GM12864 (cell line): ENCODE measurements at places on chromosomes 12 and 14.

- DNase-seq: no peak
Observed at GRCh38 chr12:21849878-21850277, 75.4 kb upstream of the KCNJ8 start.

GRCh38 chr12:79689061-79689476 is 1.7 kb downstream of the PAWR start:
- no peak for DNase-seq

GRCh38 chr12:48156652-48157017 is 680 bp downstream of the ASB8 start:
- no peak for DNase-seq

GRCh38 chr14:61631045-61631687 is 64.1 kb upstream of the HIF1A start:
- DNase-seq: no peak

DNA sequence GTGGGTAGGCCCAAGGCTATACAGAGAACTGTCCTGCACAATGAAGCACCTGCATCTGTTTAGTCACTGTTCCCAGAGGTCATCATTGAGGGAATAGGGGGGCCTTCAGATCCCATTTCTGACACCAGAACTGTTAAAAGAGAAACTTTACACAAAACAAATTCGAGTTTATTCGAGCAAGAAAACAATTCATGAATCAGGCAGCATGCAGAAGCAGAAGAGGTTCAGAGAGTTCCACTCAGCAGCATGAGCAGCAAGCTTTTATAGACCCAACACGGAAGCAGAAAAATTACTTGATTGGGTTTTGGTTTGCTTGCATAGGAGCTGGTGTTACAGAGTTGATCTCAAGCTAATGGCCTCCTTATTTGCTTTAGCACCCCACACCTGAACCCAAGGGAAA is 1.7 kb upstream of the SFSWAP start:
- DNase-seq: no peak

DNA sequence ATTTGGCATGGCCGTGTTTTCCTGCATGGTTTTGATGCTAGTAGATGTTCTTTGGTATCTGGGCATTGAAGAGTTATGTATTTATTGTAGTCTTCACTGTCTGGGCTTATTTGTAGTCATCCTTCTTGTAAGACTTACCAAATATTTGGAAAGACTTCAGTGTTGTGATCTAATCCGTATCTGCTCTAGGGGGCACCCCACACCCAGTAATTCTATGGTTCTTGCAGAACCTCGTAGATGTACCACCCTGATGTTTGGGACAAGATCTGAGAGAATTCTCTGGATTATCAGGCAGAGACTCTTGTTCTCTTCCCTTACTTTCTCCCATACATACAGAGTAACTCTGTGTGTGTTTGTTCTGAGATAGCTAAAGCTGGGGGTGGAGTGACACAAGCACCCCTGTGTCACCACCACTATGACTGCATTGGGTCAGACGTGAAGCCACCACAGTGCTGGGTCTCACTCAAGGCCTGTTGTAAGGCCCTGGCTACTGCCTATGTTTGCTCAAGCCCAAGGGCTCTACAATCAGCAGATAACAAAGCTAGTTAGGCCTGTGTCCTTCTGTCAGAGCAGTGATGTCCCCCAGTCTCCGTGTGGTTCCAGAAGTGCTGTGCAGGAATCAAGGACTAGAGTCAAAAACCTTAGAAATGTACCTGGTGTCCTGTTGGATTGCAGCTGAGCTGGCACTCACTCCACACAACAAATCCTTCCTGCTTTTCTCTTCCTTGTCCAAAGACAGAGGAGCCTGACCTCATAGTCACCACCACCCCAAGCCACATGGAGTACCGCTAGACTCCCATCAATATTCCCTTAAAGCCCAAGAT is 9.6 kb downstream of the RDH16 start:
- no peak for DNase-seq

DNA sequence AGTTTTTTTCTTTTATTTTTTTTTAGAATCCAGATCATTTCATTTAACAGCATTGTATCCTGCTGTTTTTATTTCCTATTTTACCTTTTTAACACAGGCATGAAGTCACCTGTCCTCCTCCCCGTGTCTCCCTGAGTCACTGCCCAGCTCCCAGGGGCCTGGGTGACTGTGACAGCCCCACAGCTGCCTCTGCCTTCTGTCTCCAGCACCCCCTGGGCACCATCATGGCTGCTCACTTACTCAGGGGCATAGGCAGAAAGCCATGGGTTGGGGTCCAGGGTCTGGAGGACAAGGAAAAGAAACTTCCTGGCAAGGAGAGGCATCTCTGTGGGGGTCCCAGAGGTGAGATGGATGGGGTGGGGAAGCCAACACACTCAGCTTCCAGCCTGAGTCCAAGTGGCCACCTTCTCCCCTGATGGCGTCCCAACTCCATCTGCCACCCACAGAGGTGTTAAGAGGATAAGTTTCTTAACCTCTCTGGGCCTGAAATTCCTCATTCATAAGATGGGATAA is 25.3 kb downstream of the TMEM63C start:
- DNase-seq: no peak

DNA sequence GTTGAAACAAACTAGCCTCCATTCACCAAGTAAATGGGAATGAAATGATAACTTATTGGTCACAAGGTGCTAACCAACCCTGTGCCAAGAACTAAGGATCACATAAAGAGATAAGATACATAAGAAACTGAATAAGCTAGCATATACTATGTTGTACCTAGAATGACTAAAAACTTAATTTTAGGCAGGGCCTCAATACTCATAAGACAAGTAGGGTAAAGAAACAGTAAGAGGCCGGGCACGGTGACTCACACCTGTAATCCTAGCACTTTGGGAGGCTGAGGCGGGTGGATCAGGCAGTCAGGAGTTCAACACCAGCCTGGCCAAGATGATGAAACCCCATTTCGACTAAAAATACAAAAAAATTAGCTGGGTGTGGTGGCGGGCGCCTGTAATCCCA is 17.7 kb downstream of the GDF11 start:
- no peak for DNase-seq

DNA sequence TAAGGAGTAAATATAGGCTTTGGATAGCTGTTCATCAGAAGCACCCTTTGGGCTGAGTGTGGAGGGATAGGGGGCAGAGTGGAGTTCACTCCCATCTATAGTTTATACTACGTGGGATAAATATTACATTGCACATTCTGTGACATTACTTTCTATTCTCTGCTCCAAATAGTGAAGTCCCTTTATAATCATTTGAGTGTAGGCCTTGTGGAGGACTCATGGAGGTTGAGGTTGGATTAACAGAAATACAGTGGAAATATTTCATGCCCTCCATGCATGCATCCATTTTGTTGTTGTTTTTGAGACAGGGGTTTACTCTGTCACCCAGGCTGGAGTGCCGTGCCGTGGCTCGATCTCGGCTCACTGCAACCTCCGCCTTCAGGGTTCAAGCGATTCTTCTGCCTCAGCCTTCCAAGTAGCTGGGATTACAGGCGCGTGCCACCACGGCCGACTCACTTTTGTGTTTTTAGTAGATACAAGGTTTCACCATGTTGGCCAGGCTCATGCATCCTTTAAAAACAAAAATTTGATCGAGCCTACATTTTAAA is 1.4 kb downstream of the CHPT1 start:
- DNase-seq: no peak

DNA sequence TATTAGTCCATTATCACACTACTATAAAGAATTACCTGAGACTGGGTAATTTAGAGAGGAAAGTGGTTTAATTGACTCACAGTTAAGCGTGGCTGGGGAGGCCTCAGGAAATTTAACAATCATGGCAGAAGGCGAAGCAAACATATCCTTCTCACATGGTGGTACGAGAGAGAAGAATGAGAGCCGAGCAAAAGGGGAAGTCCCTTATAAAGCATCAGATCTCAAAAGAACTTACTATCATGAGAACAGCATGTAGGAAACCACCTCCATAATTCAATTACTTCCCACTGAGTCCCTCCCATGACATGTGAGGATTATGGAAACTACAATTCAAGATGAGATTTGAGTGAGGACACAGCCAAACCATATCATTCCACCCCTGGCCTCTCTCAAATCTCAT is 422.6 kb downstream of the MDGA2 start:
- no peak for DNase-seq

DNA sequence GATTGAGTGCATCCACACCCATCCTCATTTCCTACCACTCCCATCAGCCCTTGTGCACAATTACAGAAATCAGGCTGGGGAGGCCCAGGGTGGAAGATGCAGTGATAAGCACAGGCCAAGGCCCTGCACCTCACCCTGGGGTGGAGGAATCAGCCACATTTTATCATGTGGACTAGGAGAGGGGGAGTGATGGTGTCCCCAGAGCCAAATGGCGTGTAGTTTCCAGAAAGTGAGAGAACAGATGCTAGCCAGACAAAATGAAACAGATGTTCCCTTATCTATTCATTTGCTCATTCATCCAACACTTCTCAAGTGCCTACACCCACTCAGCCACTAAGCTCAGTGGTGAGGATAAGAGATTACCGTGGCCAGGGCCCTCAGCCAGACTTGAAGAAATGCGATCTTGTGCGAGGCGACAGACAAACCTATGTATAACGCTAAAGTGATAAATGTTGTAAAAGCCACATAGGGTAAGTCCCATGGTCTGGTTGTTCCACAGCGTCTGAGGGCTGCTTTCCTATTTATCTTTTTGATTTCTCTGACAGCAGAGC is 93.6 kb downstream of the STAB2 start:
- no peak for DNase-seq
